Naive thymus-derived CD4-positive, alpha-beta T cell (primary cell): ENCODE measurements at places on chromosomes 1 and 21.

DNA sequence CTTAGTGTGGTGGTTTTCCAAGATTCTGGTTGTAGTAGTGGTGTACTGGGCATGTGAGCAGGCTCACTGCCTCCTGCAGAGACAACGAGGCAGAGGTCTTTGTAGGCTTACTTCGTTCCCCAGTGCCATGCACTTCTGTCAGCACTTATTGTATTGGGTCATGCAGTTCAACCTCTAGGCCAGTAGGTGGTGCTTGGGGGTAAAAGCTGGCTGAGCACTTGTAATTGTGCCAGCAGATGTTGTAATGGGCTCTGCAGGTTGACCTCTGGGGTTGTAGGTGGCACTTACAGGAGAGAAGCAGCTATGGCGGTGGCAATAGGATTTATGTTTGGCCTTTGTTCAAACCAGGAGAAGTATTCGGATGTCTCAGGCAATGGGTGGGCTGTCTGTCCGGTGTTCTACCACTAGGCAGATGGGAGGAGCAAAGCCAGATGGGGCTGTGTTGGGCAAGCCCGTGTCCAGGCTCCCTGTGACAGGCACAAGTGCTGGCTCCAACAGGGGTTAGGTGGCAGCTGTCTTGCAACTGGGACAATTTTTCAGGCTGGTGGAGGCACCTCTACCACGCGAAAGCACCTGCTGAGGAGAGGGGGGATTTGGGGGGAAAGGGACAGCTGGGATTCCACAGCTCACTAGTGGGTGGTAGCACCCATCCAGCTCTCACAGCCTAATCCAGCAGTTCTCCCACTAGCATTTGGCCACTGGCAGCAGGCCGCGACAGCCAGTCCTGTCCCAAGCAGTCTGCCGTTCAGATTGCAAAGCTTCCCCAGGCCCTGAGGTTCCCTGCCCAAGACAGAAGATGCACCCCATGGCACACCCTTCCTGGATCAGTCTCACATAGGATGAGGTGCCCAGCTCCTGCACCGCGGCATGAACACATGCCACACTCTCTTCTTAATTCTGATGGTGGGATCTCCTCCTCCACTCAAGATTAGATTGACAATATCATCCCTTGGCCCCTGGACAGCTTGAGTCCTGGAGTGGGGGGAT is 274.5 kb downstream of the CTH start:
- no peak for DNase-seq

GRCh38 chr1:150001415-150001814 is 9.1 kb downstream of the OTUD7B start:
- no peak for DNase-seq

GRCh38 chr1:77375990-77376389 is 94.2 kb downstream of the AK5 start:
- no peak for DNase-seq

DNA sequence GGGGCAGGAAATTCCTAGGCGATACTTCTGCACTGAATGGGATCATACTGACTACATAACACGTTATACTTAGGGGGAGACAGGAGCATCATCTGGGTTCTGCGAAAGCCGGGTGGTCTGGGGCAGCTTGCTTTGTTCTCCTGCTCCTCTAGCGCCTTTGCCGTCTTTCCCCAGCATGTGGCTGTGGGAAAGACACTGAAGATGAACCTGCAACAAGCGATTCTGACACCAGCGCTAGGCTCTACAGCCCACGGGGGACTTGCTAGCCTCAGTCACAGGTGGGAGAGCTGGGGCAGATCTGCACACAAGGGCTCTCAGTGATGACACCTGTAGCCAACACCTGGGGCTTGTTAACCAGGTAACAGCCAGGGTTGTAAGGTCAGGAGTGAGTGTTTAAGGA is 51.8 kb downstream of the CD46 start:
- DNase-seq, result no peak

GRCh38 chr1:54807756-54808155 is 6.6 kb upstream of the TTC22 start:
- DNase-seq, result no peak

DNA sequence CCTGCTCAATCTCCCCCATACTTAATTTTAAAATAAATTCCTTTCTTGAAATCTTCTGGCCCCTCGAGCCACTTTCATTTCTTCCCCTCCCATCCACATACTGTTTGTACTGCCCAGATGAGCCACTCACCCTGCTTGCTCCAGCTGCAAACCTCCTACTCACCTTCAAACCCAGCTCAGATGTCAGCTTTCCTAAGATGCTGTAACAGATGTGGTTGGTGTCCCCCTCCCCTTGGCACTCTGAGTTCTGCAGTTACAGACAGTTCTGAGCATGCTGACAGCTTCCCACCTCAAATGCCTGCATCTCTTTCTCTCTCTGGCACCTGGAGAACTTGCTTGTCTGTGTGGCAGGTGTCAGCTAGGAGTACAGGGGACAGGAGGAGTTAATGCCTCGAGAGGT is 106.7 kb downstream of the PTPRU start:
- no peak for DNase-seq

GRCh38 chr1:236673289-236673919 is 12.9 kb upstream of the ACTN2 start:
- no peak for DNase-seq

DNA sequence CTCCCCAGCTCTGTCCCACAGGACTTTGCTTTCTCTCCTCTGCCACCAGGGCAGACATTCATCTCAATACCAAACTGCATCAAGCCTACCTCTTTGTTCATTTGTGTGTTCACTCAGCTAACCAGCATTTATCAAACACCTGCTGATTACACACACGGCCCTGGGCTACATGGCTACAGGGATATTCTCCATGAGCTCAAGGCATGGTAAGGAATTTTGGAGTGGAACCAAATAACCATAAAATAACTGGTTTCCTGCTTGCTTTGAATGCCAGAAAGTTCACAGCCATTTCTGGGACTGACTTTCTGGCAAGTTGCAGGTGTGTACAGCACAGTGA is 54.6 kb downstream of the LDLRAD2 start:
- DNase-seq, result no peak

GRCh38 chr1:186139115-186139514 is 235.9 kb downstream of the TPR start:
- DNase-seq, result no peak

DNA sequence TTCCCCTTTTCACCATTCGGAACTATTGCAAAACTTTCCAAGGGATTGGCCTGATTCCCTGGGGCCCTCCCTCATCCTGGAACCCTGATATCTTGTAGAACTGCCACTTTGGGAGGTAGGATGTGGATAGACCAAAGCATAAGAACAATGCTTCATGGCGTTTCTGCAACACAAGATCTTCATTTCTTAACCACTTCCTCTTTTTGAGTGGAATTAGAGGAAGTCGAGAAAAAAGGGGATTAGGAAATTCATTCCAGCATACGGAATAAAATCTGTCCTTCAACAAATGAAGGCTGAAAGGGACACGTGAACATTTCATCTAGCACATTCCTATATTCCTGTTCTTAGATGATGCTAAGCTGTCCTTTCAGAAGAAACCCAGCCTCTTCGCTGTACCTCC is 149.3 kb downstream of the HUNK start:
- DNase-seq, result no peak

DNA sequence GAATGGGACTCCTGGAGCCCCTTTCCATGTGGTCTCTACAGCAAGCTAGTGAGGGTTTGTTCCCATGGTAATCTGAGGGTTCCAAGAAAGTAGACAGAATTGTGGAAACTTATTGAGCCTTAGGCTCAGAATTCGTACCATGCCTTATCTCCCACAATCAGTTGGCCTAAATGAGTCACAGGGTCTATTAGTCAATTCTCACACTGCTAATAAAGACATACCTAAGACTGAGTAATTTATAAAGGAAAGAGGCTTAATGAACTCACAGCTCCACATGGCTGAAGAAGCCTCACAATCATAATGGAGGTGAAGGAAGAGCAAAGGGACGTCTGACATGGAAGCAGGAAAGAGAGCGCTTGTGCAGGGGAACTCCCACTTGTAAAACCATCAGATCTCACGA is 106.6 kb upstream of the CXADR start:
- DNase-seq, result no peak

GRCh38 chr1:59685666-59686065 is 129.1 kb upstream of the HOOK1 start:
- DNase-seq, result no peak

DNA sequence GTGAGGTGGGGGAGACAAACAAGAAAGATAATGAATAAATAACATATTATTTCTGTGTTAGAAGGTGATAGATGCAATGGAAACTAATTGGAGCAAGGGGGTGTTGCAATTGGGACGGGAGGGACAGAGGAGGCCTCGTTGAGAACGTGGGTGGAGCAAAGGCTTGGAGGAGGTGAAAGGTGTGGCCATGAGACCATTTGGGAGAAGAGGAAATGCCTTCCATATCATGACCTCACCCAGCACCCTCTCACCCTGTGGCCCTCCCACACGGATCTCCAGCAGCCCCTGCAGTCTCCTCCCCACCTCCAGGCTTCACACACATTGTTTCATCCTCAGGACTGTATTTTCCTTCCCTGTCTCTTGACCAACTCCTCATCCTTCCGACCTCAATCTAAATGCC is 85.3 kb upstream of the ARHGAP29 start:
- DNase-seq, result no peak

GRCh38 chr1:230067419-230067870 is 407 bp downstream of the GALNT2 start:
- DNase-seq, result no peak

DNA sequence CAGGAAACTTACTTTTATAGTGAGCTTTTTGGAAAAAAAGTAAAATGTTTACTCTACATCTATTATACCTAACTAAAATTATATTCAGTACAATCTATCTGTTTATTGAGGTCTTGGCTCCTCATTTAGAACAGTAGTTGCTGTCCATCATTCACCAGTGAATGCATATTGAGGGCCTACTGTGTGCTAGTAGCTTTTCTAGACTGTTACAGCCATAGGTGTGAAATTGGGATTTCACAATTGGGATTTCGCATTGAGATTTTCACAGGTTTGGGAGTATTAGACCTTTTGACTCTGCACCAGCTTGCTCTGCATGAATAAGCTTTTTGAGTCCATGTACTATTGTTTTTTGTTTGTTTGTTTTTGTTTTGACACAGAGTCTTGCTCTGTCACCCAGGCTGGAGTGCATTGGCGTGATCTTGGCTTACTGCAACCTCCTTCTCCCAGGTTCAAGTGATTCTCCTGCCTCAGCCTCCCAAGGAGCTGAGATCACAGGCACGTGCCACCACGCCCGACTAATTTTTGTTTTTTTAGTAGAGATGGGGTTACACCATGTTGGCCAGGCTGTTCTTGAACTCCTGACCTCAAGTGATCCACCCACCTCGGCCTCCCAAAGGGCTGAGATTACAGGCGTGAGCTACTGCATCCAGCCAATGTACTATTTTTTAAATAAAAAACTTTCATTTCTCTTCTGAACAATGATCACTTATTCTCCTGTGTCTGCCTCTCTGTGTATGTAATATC is 47.2 kb upstream of the ERRFI1 start:
- DNase-seq, result no peak

DNA sequence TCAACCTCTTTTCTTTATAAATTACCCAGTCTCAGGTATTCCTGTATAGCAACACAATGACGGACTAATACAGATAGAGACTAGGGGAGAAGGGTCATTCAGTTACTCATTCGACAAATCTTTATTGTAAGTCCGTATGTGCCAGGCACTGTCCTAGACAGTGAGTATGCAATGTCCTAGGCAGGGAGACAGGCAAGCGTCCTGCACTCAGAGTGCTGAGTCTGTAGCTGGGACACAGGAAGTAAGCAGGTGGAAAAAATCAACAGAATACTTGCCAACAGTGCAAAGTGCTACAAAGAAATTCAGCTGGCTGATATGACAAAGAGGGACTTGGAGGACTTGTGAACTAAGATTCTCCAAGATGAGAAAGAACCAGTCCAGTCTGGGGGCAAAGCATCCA is 92.2 kb upstream of the ZBTB40 start:
- no peak for DNase-seq

DNA sequence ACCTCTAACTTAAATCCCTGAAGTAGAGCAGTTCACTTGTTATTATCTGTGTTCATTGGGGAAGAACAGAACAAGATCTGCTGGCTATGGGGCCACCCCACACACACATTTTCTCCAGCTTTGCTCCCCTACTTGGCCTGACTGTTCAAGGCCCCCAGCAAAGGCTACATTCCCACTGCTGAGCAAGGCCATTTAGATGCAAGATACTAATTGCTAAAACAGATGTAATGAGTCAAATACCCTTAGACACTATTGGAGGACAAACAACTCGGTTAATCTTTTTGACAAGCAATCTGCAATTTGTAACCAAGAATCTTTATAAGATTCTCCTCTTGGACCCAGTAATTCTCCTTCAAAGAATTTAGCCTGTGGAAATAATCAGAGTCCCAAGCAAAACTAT is 67.7 kb downstream of the NAV1 start:
- no peak for DNase-seq

- DNase-seq, result no peak
These were observed 124.5 kb downstream of the KCNK1 start for GRCh38 chr1:233738396-233738795.

- DNase-seq, result no peak
These were observed 23.8 kb downstream of the CLIC4 start for GRCh38 chr1:24768873-24769605.

DNA sequence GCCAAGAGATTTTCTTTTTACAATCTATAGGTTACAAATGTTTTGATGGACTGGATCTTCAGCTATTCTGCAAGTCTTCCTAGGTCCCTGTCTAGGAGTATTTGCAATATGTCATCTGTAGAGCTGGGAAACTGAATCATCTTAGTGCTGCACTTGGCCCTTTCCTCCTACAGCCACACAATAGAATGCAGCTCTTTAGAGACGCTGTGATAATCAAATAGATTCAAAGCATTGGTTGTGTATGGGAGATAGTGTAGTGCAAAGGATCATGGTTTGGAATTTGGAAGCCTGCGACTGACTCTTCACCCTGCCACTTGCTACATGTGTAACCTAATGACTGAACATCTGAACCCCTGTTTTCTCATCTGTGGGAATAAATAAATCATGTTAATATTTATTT is 93.7 kb downstream of the AK5 start:
- no peak for DNase-seq

DNA sequence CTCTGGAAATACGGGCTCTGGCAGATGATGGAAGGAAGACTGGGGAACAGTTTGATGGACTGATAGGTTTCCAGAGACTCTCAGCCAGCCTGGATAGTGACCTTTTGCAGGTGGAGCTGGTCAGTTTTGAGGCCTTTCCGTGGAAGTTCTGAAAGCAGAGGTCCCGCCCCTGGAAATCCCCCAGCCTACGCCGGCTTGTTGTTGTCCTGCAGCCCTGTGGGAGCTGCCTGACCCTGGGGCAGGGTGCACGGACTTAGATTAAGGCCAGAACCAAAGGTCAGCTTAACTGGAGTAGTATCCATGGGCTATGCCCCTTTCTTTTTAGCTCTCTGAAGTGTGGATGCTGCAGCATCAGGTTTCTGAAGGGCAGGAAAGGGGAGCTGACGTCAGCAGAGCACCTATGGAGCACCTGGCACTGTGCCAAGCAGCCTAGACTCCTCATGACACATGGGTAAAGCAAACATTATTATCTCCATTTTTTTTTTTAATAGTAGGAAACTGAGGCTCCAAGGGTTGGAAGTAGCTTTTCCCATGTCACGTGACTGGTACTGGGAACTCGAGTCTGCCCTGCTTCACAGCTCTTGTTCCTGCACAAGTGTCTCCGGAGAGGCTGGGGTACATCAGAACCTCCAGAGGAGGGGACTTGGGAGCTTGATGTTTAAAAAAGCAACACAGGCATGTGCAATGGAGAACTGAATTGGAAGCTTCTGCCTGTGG is 38.5 kb downstream of the IER5 start:
- DNase-seq, result no peak
